Inflammatory macrophage treated with lipopolysaccharide for 4 hours (primary cell): ENCODE measurements at places on chromosomes 6 and 20.

GRCh38 chr6:156402227-156402626 is 375.0 kb upstream of the ARID1B start:
- DNase-seq = no peak

GRCh38 chr6:148005806-148006205 is 336.8 kb upstream of the SASH1 start:
- DNase-seq = no peak

DNA sequence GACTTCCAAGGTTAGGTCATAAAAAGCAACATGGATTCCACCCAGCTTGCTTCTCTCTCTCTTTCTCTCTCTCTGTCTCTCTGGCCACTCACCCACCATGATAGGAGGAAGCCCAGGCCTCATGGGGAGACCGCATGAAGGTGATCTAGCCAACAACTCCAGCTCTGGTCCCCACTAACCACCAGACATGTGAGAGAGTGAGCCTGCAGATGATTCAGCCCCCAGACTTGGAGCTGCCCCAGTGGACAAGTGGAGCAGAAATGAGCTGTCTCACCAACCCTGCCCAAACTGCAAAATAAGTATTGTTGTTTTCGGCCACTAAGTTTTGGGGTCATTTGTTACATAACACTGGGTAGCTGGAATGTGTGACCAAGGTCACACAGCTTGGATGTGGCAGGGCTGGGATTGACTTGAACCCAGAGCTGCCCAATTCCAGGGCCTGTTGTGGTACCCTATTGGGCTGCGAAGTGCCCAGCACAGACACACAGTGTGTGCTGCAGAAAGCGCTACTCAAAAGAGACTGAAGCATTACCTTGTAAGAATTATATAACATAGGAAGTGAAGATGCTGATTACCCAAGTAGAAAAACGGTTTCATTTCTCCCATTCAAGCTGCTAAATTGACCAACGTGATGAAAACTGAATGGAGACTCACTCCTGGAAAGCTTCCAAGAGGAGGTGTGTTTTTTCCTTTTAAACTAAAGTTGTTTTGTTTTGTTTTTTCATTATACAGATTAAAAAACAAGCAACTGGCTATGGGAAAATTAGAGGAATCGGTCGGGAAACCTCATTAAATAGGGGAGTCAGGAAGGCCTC is 9.1 kb upstream of the TLDC2 start:
- peak; percentile 84 for DNase-seq

DNA sequence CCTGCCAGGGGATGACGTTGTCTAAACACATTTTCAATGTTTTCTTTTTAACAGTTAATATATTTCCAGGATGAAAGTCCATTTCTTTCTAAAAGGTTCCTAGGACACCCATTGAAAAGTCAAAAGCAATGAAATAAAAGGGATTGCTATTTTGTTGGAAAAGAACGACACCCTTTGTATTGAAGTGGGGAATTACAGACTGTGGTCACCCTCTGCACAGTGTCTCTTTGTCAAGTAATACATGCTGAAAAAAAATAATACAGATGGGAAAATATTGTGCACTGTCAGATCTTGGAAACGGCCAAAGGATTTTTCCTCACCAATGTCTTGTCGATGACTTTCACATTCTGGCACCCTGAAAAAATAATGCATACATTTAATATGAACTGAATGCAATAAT is 56.9 kb downstream of the HAO1 start:
- no peak for DNase-seq

DNA sequence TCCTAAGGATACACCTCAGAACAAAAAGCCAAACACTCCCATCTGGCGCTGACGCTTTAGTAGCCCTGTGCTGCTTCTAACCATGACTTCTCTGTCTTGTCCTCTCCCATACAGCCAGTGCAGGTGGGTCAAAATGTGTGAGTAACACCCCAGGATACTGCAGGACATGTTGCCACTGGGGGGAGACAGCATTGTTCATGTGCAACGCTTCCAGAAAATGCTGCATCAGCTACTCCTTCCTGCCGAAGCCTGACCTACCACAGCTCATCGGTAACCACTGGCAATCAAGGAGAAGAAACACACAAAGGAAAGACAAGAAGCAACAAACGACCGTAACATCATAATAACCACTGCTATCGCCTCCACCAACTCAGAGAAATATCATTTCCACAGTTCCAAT is 1.4 kb downstream of the DEFB132 start:
- DNase-seq = no peak
